ENCODE measurements at places on chromosomes 16 and 17.

DNA sequence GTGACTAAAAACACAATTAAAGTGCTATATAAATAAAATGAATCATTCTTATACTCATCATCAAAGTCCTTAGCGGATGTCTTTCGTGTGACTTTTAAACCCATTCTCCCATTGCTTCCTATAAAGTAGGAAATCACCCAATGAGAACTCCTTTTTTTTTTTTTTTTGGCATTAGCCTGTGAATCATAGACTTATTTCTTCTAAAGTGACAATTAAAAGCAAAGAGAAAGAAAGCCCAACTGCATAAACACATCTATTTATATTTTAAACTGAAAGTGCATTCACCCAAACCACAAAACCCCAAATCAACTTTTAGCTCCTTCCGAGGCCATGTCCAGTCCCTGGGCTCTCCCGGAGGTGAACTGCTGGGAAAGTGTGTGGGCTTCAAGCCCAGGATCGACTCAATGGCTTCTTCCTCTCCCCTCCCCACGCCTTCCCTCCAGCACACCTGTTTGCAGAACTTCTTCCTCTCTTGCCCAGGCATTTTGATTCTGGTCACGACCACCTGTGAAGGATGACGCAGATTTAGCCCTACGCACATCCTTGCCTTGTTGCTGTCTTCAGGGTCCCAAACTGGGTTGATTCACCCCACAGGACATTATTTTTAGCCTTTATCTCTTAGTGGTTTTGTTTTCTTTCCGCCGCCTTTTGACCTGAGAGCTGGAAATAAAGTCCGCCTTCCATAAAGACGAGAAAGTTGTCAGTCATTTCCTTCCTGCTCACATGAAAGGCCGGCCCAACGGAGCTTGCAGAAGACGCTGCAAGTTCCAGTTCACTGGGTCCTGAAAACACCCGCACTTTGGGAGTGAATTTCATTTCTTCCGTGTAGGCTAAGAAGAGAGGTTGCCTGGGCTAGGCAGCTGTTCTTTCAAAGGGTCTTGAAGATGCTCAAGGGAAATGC lies 166.8 kb downstream of the MAP2K6 start:
- no peaks in the 10 kb centered on the region for H3K27me3 ChIP-seq
- DNase-seq: peak; percentile 72
- no peak overlapping the region for H3K27ac ChIP-seq
- peaks cover 4% of the 10 kb centered on the region for H3K4me1 ChIP-seq
- H3K36me3 ChIP-seq: no peaks in the 10 kb centered on the region
- H3K4me3 ChIP-seq: peak overlapping the region; percentile 7

DNA sequence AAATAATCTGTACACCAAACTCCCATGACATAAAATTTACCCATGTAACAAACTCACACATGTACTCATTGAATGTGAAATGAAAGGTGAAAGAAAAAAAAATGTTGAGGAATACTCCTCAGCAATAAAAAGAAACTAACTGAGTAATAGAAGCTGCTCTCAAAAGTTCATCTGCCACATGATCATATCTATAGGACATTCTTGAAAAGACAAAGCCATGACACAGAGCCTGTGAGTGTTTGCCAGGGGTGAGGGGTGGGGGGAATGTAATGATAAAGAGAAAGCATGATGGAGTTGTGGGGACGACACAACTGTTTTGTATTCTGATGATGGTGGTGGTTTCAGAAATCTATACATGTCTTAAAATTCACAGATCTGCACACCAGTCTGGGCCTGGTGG lies 52.2 kb upstream of the TMC5 start:
- no peak overlapping the region for H3K4me3 ChIP-seq
- H3K36me3 ChIP-seq: no peaks in the 10 kb centered on the region
- no peaks in the 10 kb centered on the region for H3K27me3 ChIP-seq
- no peaks in the 10 kb centered on the region for H3K4me1 ChIP-seq
- no peak for DNase-seq
- H3K27ac ChIP-seq: no peak overlapping the region

DNA sequence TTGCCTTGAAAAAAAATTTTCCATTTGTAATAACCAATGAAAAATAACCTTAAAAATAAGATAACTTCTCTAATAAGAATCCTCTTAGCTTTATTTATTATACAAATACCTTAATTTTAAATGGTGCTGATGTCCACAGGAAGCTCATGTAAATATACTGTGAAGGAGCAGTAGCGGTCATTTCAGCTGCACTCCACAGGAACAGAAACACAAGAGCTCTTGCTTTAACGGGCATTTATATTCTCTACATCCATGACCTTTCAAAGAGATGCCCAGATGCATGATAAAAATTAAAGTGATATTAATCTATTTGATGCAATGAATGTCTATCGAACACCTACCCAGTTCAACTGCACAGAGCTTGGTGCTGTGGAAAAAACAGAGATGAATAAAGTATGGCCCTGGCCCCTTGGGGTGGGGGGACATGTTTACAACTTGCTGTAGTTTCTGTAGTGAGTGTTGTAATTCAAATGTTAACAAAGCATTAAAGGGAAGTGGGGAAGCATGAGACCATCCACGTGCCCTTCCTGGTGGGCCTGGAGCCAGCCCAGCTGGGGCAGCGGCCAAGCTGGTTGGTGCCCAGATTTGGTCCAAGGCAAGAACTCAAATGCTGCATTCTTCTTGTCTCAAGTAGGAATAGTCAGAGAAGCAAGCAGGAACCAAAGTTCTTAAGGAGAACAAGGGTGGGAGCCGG lies 47.9 kb downstream of the IQCK start:
- peak; percentile 35 for DNase-seq
- peaks cover 3% of the 10 kb centered on the region for H3K4me1 ChIP-seq
- no peak overlapping the region for H3K4me3 ChIP-seq

DNA sequence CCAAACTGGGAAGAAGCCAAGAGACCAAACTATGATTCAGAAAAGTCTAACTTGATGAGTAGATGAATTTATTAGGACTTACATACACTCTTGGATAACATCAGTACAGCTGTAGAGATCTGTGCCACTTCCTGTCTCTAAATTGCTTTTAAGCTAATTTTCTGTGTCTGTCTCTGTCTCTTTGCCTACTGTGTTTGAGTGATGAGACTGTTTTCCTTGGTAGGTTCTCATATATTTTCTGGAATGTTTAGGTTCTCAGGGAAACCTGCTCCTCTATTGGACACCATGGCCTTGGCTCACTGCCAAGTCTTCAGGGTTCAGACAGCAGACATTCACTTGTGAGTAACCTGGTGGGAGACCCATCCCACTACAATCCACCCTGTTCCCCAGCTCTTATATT lies 103.5 kb upstream of the KIF2B start:
- no peak overlapping the region for H3K27ac ChIP-seq
- no peaks in the 10 kb centered on the region for H3K36me3 ChIP-seq
- no peaks in the 10 kb centered on the region for H3K27me3 ChIP-seq
- no peaks in the 10 kb centered on the region for H3K4me1 ChIP-seq
- DNase-seq: no peak
- no peak overlapping the region for H3K4me3 ChIP-seq

DNA sequence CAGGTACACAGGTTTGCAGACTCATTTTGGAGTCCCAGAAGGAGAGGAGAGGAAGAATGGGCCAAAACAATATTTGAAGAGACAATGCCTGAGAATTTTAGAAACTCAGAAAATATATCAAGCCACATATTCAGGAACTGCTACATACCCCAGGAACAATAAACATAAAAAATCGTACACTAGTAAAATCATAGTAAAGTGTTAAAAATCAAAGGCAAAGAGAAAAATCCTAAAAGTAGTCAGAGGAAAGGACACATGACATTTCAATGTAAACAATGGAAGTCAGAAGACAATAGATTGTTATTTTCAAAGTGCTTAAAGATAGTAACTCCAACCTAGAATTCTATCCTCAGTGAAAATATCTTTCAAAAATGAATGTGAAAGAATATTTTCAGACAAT lies 28.5 kb upstream of the NACA2 start:
- H3K27me3 ChIP-seq: no peaks in the 10 kb centered on the region
- H3K36me3 ChIP-seq: no peaks in the 10 kb centered on the region
- H3K4me1 ChIP-seq: peaks cover 5% of the 10 kb centered on the region
- no peak overlapping the region for H3K27ac ChIP-seq
- no peak overlapping the region for H3K4me3 ChIP-seq
- no peak for DNase-seq

- H3K4me3 ChIP-seq: no peak overlapping the region
- peaks cover 12% of the 10 kb centered on the region for H3K4me1 ChIP-seq
- no peaks in the 10 kb centered on the region for H3K27me3 ChIP-seq
Measured at GRCh38 chr16:14496047-14496770, 133.9 kb downstream of the PARN start.

DNA sequence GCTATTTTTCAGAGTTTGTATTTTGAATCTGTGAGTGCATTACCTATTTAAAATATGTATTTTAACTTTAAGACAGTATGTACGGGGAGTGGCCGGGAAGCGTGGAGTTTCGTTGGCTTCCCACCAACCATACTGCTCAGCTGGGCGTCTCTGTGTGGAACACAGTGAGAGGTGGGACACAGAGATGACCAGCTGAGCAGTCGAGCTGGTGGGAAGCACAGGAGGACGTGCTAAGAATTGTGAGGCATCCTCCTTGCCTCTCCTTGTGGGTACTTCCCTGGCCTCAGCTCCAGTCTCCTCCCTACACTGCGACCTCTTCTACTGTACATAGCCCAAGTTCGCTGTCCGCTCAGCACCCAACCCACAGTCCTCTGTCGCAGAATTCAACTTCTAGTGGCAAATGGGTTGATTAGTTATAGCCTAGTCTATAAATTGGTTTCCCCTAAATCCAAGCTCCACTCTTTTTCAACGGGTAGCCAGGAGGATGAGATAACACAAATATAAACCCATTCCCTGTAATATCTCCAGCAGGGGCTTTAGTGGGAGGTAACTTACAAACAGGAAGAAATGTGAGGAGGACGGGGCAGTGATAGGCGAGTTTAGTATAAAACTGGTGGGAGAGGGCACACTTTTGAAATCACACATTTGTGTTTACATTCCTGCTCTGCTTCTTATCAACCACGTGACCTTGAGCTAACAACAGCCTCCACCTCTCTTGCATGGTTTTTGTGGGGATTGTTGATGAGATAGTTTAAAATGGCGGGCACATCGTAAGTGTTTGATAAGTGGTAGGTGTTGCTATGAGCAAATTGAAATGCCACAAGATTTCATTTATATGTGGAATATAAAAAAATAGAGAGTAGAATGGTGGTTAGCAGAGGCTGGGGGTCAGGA lies 211.9 kb upstream of the HS3ST3A1 start:
- no peaks in the 10 kb centered on the region for H3K36me3 ChIP-seq
- H3K4me3 ChIP-seq: no peak overlapping the region
- no peaks in the 10 kb centered on the region for H3K27me3 ChIP-seq
- H3K27ac ChIP-seq: no peak overlapping the region
- no peak for DNase-seq
- H3K4me1 ChIP-seq: no peaks in the 10 kb centered on the region

GRCh38 chr16:84849751-84850150 lies 30.0 kb downstream of the CRISPLD2 start:
- no peaks in the 10 kb centered on the region for H3K4me1 ChIP-seq
- no peaks in the 10 kb centered on the region for H3K36me3 ChIP-seq
- no peak overlapping the region for H3K4me3 ChIP-seq
- peaks cover 2% of the 10 kb centered on the region for H3K27me3 ChIP-seq
- DNase-seq: no peak

DNA sequence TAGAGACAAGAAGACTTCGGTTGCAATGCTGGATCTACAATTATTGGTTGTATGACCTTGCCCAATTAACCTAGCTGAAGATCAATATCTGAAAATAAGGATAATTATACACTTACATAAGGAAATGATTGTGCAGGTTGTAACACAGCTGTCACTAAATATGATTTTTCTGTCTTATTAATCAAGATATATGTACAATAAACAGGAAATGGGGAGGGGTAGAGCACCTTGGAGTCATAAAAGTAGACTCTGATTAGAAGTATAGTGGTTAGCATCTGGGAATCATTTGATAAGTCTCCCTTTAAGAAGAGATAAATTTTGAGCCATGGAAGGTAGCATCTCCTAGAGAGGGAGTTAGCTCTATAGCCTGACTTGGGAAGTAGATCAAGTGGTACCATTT lies 369.2 kb downstream of the SHISA9 start:
- H3K27me3 ChIP-seq: no peaks in the 10 kb centered on the region
- H3K4me1 ChIP-seq: no peaks in the 10 kb centered on the region
- H3K4me3 ChIP-seq: no peak overlapping the region

- H3K27ac ChIP-seq: no peak overlapping the region
- no peak overlapping the region for H3K4me3 ChIP-seq
- H3K36me3 ChIP-seq: no peaks in the 10 kb centered on the region
- peak; percentile 79 for DNase-seq
- H3K4me1 ChIP-seq: peaks cover 15% of the 10 kb centered on the region
- no peaks in the 10 kb centered on the region for H3K27me3 ChIP-seq
Measured at GRCh38 chr16:23801378-23801777, 34.4 kb upstream of the PRKCB start.

DNA sequence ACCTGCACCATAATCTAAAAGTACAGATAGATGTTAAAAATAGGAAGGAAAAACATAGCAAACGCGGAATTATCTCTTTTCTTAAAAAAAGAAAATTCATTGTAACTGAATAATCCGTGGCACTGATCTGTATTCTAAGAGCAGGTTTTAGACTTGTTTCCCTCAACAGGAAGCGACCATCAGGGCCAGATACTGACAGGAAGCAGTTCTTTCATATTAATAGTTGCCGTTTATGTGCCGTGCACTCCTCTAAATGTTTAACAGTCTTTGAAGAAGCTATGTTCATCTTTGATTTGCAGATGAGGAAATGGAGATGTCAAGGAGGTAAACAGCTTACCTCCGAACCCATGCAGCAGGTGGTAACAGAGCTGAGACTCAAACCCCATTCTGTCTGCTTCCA lies 23.6 kb downstream of the DYNLRB2 start:
- peaks cover 16% of the 10 kb centered on the region for H3K4me1 ChIP-seq

- no peak overlapping the region for H3K4me3 ChIP-seq
- H3K27ac ChIP-seq: no peak overlapping the region
- peaks cover 32% of the 10 kb centered on the region for H3K4me1 ChIP-seq
- no peaks in the 10 kb centered on the region for H3K36me3 ChIP-seq
Measured at GRCh38 chr17:21389394-21389793, 13.2 kb downstream of the KCNJ12 start.

All from common myeloid progenitor, CD34-positive (primary cell).